ENCODE measurements at places on chromosomes 6 and 20.

- no peak for DNase-seq
These were observed 53.0 kb downstream of the SNAP25 start for GRCh38 chr20:10271494-10272219.

DNA sequence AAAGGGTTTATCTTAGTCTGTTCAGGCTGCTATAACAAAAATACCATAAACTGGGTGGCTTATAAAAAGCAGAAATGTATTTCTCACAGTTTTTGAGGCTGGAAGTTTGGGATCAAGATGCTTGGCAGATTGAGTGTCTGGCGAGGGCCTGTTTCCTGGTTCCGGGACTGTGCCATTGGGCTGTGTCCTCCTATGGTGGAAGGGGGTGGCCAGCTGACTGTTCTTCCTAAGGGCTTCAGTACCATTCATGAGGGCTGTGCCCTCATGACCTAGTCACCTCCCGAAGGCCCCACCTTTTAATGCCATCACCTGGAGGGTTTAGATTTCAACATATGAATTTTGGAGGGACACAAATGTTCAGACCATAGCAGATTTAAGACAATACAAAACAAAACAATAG is 91.2 kb downstream of the ARID1B start:
- DNase-seq = no peak

GRCh38 chr20:57412347-57413029 is 21.3 kb downstream of the RBM38 start:
- no peak for DNase-seq

GRCh38 chr20:62303340-62304226 is 786 bp downstream of the ADRM1 start:
- DNase-seq = no peak

DNA sequence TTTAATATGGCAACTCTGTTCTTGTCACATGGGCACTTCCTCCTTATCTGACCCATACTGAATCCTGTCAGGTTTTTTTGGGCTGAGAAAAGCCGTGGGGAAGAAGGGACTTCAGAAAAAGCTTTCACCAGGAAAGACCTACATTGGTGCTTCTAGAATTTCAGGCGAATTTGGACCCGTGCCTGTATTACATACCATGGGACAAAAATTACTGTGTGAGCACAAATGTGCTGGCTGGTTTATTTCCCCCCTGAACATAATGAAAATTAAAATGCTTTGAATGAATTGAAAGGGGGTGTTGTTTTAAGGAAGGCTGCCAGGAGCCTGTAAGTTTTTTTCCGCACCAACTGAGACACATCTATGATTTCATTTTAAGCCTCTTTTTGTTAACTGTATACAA is 29.6 kb downstream of the CAP2 start:
- peak; percentile 66 for DNase-seq

- no peak for DNase-seq
These were observed 256.5 kb downstream of the FARS2 start for GRCh38 chr6:5517796-5518195.

GRCh38 chr6:12483712-12484111 is 193.6 kb downstream of the EDN1 start:
- peak; percentile 10 for DNase-seq

DNA sequence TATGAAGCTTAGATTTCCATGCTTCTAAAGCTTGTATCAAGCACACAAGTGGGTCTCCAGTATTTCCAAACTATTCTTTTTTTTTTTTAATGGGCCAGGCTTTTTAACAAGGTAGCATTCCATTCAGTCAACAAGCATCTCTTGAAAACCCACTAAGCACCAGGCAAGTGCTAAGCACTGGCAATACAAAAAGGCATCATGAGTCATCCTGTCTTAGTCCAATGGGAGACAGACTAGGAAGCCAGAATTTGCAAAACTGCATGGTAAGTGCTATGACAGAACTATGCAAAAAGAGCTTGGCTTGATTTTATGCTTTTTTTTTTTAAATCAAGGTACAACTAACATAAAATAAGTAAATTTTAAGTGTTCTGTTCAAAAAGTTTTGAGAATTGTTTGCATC is 109.3 kb upstream of the DST start:
- DNase-seq = no peak

DNA sequence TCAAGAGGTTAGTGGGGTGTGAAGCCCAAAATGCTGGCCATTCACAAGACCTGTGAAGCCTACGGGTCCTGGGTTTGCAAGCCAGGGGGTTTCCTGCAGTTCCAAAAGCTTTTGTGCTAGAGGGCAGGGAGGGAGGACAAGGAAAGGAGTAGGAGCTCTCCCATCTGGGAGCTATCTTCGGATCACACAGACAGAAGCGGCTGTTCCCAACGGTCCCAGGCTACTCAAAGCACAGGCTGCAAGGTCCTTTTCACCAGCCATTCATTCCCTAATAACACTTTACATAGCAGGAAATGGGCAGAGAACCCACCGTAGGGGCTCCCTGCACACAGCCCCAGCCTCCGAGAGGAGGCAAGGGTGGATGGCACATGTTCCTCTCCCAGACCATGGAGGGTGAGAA is 296.9 kb downstream of the FOXC1 start:
- DNase-seq = no peak

GRCh38 chr6:113994934-113995342 is 24.0 kb upstream of the HDAC2 start:
- DNase-seq = peak; percentile 84

DNA sequence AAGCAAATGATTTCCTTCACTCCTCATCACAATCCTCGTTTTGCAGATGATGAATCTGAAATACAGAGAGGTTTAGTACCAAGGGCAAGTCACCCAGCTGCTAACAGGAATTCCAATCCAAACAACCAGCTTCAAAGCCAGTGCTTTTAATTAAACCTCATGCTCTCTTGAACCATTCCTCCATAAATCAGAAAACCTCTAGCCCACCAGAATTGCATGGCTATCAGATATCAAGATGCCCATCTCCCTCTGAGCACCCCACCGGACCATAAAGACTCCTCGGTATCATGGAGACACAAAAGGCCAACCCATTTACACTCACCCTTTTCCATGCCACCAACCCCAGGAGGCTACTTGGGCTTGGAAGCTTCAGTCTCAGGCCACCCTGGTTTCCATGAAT is 46.0 kb downstream of the TFAP2A start:
- no peak for DNase-seq

- no peak for DNase-seq
These were observed 2.1 kb downstream of the APOBEC2 start for GRCh38 chr6:41055149-41055548.

- DNase-seq = no peak
These were observed 197.5 kb upstream of the SULF2 start for GRCh38 chr20:47982574-47983360.

- DNase-seq = peak; percentile 20
These were observed 6.2 kb downstream of the COL9A3 start for GRCh38 chr20:62822788-62823651.

GRCh38 chr20:62704341-62704948 is 4.2 kb upstream of the NTSR1 start:
- peak; percentile 86 for DNase-seq

DNA sequence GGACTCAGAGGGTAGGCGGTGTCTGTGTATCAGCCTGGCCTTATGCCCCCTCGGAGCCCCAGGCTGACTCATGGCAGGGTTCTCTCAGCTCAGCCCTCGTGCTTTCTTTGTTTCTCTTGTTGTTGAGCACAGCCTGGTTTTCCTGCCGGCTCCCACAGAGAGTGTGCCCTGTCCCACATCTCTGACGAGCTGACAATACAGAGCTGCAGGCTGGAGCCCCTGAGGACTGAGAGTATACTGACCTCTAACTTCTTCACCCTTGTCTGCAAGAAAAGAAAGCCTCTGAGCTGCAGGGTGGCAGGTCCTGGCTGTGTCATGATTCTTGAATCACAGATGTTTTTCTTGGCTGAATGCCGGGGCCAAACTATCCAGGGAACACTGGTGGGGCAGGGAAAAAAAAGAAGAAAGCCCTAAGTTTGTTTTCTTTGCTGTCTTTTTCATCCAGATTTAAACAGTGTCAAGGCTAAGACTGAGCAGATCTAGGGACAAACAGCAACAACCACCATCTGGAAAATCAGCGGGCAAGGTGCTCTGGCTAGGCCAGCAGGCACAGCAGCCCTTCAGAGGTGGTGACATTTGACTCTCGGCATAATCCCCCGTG is 63.3 kb upstream of the ZNF133 start:
- DNase-seq = peak; percentile 52

GRCh38 chr20:32528171-32528891 is 56.8 kb downstream of the NOL4L start:
- DNase-seq = peak; percentile 20

DNA sequence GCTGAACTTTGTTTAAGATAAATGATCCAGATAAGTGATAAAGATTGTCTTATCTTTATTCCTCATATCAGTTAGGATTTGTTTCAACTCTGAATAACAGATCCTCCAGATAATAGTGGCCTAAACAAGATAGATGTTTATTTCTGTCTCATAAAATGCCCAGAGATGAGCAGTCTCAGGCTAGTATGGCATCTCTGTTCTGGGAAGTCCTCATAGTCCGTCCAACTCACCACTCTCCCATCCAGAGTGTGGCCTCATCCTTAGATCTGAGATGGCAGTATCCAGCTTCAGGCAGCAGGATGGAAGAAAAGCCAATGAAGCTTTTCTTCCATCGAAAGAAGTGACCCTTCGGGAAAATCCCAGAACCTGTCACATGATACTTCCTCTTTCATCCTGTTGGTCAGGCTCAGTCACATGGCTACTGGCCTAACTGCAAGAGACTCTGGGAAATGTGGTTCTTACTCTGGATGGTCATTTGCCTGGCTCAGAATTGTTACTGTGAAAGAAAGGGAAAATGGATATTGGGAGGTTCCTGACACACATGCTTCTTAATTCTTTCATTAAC is 29.4 kb upstream of the TAGAP start:
- DNase-seq = no peak

DNA sequence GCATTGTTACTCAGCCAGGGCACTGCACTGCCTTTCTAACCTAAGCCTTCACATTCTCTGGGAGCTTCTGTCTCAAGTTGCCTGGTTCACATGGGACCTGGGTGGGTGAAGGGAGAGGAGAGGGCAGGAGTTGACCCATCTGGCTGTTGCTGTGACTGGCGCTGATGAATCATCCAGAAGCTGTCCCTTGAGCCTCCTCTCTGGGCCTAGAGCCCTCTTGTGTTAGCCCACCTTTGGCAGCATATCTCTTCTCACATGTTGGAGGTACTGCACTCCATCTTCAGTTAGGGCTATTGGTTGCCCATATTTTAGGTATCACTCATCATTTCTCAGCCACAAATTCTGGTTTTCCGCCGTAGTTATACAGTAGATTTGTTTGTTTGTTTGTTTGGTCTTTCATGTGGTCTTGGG is 19.8 kb downstream of the XRN2 start:
- no peak for DNase-seq

- no peak for DNase-seq
These were observed 16.6 kb upstream of the CALHM6 start for GRCh38 chr6:116444575-116444974.

DNA sequence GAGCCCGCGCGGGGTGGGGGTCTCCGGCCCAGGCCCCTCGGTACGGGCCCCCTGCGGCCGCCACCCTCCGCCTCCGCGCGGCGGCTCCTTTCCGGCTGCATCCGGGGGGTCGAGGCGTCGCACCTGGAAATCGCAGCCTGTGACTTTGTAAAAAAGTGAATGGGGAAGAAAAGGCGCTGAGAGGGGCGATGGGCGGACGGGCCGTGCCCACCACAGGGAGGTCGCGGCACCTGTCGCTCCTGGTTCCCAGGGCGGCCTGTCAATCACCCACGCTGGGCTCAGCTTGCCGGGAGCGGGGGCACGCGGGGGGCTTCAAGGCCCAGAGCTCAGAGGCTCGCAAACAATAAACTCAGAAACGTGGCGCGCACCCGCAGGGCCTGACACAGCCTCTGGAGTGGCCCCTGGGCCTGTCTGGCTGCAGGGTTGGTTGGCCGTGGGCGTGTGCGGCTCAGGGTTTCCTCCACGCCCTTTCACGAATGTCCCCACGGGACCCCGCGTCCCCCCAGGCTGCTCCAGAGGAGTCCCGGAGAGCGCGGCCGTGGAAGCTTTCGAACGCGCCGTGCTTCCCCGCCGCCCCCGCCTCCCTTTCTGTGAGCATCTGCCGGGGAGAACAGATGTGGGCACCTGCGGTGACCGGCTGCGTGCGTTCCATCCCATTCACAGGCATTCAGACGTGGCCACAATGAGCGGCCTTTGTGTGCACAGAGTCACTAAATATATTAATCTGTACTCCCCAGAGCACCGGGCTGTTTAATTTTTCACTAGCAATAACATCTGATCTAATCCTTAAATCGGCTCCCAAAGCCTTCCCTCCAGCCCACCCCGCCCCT is 6.1 kb upstream of the DLL1 start:
- DNase-seq = no peak

- DNase-seq = no peak
These were observed 95.1 kb downstream of the CD83 start for GRCh38 chr6:14212632-14213031.

DNA sequence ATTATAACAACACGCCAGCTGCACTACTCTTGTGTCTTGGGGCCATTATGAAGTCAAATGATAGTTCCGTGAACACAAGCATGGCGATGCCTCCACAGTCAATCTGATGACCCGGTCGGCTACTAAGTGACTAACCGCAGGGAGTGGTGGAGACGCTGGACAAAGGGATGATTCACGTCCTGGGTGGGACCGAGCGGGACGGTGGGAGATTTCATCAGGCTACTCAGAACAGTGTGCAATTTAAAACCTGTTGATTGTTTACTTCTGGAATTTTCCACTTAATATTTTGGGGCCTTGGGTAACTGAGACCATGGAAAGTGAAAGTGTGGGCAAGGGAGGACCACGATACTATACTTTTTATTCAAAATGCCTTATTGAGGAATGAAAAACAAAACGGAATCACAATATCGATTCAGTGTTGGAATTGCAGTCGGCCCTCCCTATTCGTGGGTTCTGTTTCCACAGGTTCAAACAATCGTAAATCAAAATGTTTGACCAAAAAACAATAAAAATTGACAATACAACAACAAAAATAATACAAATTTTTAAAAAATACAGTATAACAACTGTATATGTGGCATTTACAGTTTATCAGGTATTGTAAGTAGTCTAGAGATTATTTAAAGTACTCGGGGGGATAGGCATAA is 66.5 kb downstream of the MYLK4 start:
- DNase-seq = no peak

GRCh38 chr6:71721642-71722041 is 164.7 kb upstream of the RIMS1 start:
- DNase-seq = peak; percentile 33

DNA sequence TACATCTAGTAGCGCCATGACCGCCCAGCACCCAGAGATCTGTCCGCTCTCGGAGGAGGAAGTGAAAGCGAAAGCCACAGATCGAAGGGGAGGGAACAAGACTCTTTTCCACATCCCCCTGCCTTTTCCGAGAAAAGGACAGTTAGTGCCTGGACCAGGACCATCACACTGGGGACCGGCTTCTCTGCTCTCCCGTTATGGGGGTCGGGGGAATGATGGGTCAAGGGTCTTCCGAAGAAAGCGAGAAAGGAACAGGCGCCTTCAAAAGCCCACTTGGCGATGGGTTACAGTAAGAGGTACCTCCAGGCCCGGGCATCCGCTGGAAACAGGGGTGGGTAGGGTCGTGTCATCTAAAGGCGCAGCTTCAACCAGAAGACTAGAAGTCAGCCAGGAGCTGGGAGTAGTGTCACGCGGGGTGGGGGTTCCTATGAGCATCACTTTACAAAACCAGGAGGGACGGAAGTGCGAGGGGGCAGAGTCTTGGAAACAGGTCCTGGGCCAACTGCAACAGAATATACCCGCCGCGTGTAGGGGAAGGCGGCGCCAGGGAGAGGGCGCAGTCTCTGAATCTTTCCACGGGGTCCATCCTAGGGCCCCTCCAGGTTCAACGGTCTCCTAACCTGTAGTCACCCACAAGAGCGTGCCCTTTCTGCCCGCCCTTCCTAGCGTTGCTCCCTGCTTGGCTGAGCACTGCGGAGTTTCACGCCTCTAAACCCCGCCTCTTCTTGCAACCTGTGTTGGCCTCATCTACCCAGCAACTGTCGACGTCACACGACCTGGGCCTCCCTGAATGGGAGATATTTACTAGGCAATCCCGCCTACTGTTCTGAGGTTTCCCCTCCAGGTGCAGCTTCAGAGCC is at the start of gene PSMB8:
Gene PSMB8 (minus strand): TSS at position 69 of the 860 bp plus-strand sequence. CDS start 51 bp downstream, at position 18.
- peak; percentile 44 for DNase-seq

Measured in NCI-H446 (cell line).